ENCODE measurements at places on chromosomes 6 and 20.

DNA sequence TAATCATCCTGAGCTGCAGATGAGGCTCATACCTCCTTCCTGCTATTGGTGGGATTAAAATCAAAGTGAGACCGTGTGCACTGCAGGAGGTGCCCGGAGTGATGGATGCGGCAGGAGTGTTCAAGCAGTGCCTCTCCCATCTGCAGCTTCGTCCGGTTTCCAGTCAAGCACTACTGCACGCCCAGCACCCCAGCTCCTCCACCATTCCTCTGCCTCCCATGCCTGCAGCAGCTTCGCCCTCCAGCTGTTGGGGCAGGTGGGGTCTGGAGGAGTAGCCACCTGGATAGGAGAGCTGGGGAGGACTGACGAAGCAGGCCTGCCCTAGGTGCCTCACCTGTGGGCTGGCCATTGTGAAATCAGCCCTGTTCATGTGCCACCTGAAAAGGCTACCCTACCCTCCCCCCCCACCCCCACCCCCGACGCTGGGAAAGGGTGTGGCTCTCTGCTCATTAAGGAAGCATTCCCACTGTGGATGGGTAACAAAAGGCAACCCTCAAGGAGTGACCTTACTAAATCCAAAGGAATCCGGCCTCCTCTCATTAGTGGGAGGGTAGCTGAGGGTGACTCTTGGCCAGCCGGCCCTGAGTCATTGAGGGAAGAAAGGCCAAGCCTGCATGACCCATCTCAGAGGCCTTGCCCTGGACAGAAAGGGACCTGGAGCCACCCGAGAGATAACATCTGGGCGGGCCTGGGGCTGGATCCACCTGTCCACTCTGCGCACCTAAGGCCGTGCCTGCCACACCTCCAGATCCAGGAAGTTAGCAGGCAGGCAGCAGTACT is 115.9 kb upstream of the ARMC2 start:
- DNase-seq = no peak

DNA sequence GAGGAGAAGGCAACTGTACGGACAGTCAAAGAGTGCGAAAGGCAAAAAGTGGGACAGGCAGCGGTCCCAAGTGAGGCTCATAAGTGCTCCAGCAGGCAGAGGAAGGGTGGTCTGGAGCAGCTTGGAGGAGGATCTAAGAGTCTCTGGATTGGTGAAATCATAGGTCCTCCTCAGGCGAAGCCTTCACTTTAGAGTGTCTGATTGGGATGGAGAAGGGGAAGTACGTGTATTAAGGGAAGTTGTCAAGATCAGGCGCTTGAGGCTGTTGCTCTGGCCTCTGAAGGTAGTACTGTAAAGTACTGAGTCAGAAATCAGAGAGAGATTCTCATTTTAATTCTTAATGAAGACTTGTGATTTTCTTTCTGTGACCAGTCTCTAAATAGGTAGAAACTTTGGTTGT is 185.6 kb downstream of the KIF16B start:
- DNase-seq = no peak

- DNase-seq = peak; percentile 53
Observed at GRCh38 chr20:16803965-16804792, 56.0 kb downstream of the OTOR start.

GRCh38 chr6:49666930-49667757 is 30.5 kb upstream of the RHAG start:
- no peak for DNase-seq

DNA sequence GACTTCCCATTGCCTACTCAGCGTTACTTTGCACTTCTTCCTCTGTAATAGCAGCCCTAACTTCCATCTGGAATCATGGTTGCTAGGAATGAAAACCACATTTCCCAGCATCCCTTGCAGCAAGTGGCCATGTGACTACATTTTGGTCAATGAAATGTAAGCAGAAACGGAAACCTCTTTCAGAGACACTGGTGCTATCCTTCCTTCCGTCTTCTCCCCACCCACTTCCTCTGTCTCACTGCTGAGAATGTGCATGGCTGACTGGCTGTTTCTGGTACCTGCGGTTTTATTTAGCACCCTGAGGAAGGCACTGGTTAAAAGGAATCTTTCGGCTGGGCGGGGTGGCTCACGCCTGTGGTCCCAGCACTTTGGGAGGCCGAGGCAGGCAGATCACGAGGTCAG is 107.4 kb downstream of the SCML4 start:
- peak; percentile 27 for DNase-seq

GRCh38 chr6:960356-960755 is 267.4 kb upstream of the EXOC2 start:
- no peak for DNase-seq

GRCh38 chr6:163710532-163711470 is 296.3 kb downstream of the QKI start:
- peak; percentile 67 for DNase-seq

DNA sequence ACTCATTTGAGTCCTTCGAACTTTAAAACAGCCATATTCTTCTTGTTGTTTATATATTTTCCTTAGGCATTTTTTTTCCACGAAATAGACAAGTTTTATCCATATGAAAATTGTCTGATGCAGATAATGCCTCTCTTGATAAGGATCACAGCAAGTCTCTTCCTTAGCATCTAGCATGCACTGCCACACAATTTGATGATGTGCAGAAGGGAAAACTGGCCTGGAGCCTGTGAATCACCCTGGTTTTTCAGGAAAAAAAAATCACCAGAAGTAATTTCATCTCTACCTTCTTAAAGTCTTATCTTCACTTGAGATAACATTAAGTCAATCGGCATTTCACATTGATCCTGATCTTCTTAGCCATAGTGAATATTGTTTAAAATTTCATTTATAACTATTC is 199.8 kb downstream of the TENT5A start:
- DNase-seq = no peak

- no peak for DNase-seq
Observed at GRCh38 chr6:36958775-36959554, 4.4 kb downstream of the PI16 start.

GRCh38 chr6:26231006-26231587 is 133.9 kb upstream of the BTN3A2 start:
- no peak for DNase-seq
